Renal cortical epithelial cell (primary cell): ENCODE measurements at places on chromosomes 3 and 15.

GRCh38 chr3:39325236-39325635 lies 4.3 kb upstream of the CCR8 start:
- DNase-seq: no peak

GRCh38 chr3:117302428-117302827 lies 592.8 kb downstream of the TUSC7 start:
- no peak for DNase-seq

DNA sequence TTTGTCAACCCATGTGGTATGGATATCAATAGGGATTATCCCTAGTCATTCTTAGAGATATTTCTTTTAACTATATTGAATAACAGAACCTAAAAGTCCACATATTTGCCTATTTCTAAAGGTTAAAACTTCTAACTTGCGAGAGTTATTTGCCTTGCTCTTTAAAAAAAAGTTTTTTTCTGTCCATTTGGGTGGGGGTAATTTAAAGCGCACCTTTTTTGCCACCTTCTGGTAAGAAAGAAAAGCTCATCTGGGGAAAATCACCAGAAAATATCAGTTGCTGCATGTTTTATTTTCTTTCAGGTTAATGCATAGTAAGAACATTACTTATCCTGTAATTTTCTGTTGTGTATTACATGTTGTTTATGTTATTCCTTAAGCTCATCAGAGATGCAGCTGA lies 242.0 kb upstream of the GOLGA6L4 start:
- no peak for DNase-seq

DNA sequence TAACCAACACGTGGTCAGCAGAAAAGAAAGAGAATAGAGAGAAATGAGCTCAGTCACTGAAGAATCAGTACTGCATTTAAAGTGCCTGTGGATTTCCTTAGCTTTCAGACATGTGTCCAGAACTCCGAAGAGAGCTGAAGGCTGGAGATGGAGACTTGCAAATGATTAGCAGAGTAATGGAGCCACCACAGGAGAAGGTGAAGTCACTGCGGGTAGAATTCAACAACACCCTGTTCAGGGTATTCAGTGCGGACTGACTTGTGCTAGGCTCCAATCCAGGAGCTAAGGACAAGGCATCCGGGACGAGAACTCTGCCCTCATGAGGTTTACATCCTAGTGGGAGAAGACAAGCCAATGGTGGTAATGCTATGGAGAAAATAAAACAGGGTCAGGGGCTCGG lies 4.2 kb downstream of the EIF4E3 start:
- no peak for DNase-seq

GRCh38 chr15:64149424-64149823 lies 2.1 kb upstream of the SNX22 start:
- DNase-seq: no peak

GRCh38 chr3:138670407-138670806 lies 61.8 kb downstream of the FAIM start:
- DNase-seq: no peak

DNA sequence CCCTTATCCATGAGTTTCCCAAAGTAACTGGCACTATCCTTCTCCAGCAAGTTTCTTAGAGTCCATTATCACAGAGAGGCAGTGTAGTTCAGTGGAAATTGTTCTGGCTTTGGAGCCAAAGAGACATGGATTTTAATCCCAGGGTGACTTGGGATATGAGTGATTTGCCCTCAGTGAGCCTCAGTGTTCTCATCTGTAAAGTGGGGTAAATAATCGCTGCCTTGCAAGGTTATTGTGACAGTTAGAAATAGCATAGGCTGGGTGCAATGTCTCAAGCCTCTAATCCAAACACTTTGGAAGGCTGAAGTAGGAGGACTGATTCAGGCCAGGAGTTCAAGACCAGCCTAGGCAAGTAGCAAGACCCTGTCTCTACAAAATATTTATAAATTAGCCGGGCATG lies 30.0 kb downstream of the DAPK2 start:
- DNase-seq: no peak

DNA sequence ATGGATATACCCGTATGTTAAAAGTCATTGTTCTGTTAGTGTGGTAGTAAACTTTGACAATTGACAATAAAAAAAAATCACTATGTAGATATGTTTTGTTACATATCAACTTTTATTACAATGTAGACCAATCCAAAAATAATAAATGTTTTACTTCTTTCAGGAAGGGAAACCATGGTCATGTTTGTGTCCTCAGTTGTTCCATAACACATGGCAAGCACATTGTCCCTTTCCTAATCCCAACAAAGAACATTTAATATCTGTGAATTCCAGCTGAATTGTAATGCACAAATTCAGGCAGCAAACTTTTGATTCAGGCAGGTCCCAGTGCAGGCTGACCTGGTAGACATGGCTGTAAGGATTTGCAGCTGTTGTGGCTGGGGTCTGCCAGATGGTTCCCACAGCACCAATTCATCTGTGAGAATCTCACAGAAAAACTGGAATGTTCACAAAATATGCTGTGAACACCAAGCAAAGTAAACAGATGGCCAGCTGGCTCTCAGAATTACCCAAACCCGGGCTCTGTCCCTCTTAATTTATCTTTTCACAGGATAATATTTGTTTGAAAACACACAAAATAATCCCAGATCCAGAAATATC lies 1.9 kb upstream of the SPG21 start:
- no peak for DNase-seq

- peak; percentile 64 for DNase-seq
Observed at GRCh38 chr3:62622553-62623174, 249.3 kb upstream of the FEZF2 start.
